Activated CD4-positive, CD25-positive, alpha-beta regulatory T cell treated with anti-CD3 and anti-CD28 coated beads, Interleukin-2, amount 50 U/mL, for 16 hours (primary cell): ENCODE measurements at places on chromosomes 4 and X.

- DNase-seq: no peak
Measured at GRCh38 chrX:15359701-15360100, 24.4 kb upstream of the PIGA start.

DNA sequence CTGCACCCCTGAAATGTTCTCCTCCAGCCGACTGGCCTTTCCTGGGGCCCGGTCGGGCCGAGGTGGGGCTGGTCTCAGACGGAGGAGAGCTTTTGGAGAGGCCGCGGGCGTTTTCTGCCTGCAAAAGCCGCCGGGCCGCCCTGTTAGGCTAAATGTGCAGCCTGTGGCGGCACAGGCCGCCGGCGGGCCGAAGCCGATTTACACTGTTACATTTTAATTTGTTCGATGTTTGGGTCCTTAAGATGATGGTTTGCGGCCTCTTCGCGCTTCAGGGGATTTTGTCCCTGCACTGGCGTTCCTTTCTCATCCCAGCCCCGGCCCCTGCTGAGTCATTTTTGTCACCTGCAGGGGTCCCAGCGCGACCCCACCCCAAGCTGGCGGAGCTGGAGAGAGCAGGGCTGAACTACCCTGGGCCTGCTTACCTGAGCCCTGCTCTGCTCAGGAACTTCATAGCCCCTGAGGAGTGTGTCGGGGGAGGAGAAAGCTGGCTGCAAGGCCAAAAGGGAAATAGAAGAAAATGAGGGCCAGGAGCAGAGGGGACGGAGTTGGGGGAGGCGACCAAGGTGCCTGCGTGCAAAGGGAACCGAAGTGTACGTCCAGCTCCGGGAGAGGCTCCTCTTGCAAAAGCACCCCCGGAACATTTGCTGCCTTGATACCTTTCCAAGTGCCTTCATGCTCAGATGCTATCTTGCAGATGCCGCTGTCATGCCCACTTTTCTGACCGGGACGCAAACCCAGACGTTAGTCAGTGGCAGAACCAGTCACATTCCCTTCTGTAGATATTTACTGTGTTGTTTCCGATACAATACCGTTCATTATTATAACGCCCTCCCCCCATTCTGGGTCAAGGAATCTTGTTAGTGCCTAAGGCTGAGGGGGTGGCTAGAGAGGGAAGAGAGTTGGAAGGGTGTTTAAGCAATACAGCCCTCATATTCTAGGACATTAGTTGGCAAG lies 977 bp upstream of the RBBP7 start:
- no peak for DNase-seq

DNA sequence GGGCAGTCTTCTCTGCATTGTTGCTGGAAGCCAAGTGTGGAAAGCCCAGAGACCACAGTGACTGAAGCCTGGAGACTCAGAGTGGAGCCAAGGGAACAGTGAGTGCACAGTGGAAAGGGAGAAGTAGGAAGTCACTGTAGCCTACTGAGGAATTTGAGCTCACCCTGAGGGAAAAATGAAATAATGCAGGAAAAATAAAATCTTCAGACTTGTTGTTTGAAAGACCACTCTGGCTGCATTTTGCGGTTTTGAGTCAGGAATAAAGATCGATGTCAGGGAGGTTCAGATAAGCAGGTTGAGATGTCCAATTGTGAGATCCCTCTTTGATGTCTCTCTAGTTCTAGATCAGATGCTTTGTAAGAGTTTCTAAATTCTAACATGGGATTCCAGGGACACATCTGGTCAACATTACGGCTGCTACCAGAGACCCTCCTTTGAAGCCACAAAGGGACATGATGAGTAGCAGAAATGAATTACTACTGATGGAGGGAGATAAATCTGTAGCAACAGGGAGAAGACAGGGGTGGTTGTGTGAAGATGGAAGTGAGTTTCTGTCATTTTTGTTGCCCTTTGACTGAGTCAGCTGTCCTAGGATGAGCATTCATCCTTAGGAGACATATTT lies 8.4 kb downstream of the ADH4 start:
- DNase-seq: no peak

DNA sequence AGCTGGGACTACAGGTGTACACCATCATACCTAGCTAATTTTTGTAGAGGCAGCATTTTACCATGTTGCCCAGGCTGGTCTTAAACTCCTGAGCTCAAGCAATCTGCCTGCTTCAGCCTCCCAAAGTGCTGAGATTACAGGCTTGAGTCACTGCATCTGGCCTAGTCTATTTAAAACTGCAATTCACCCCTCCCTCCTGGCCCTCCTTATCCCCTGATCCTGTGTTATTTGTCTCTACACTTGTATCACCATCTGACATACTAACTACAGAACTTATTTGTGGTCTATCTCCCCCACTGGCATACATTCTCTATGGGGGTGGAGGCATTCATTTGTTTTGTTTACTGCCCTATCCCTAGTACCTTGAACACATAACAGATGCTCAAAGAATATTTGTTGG lies 23.7 kb downstream of the CC2D2A start:
- no peak for DNase-seq

GRCh38 chrX:16451334-16451733 lies 198.6 kb upstream of the S100G start:
- DNase-seq: no peak

- DNase-seq: no peak
Measured at GRCh38 chr4:70741867-70742658, 20.3 kb downstream of the RUFY3 start.

DNA sequence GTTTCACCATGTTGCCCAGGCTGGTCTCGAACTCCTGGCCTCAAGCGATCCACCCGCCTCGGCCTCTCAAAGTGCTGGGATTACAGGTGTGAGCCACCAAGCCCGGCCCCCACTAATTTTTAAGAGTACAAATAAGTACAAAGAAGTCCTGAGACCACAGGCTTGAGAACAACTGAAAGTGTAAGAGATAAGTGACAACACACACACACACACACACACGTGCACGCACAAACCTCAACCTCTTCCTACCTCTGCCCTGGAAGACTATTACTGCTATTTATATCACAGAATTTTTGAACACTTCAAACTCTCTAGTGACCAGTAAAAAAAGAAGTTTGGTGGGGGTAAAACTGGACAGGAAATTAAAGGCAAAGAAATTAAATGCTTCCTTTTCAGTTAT lies 7.5 kb downstream of the KLHL15 start:
- no peak for DNase-seq

DNA sequence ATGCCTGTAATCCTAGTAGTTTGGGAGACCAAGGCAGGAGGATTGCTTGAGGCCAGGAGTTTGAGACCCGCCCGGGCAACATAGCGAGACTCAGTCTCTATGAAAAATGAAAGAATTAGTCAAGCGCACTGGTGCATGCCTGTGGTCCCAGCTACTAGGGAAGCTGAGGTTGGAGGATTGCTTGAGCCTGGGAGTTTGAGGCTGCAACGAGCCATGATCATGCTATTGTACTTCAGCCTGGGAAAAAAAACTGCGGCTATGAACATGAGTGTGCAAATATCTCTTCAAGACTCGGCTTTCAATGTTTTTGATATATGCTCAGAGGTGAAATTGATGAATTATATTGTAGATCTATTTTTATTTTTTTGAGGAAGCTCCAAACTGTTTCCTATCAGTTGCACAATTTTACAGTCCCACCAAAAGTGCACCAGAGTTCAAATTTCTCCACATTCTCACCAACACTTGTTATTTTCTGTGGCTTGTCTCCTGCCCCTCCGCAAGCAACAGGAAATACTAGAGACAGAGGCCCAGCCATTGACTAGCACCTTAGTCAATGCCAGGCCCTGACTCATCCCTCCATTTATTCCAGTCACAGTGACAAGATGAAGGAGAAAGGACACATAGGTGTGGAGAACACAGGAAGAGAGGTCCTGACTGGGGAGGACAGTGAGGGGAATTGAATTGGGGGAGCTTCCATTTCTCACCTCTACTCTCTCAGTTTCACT lies 33.1 kb upstream of the ZNF41 start:
- no peak for DNase-seq

DNA sequence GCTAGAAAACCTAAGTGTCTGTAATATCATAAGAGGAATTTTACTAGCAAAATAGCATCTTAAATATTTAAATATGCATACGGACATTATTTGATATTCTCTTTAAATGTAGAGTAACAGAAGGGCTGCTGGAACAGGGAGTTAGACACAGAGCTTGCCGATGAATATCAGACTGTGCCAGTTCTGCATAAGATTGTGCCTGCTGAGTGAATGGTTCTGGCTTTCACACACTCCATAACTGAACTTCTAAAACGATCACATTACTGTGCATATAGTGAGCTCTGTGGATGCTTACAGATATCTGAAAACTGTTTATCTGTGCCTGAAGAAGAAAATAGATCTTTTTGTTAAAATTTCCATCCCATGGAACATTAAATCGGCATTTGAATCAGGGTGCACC lies 867.4 kb upstream of the PCDH10 start:
- no peak for DNase-seq

- DNase-seq: no peak
Measured at GRCh38 chrX:10134921-10135320, 21.9 kb upstream of the CLCN4 start.

- DNase-seq: no peak
Measured at GRCh38 chr4:17786567-17786966, 5.1 kb upstream of the FAM184B start.

DNA sequence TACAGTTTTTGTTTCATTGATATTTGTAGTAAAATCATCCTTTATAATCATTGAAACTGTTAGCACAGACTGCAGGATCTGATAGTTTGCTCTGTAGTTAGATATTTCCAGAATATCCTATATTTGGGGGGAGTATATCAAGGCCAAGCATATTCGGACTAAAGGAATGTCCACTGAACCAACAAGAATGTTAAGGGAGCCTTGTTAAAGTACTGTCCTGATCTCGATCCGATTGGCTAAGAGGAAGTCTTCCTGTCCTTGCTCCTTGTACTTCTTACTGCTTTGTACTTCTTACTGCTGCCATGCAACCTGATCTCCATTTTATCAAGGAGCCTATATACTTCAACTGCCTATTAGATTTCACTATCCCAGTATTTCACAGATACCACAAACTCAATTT lies 449.3 kb downstream of the RPA4 start:
- no peak for DNase-seq

GRCh38 chrX:151030845-151031244 lies 47.7 kb downstream of the HMGB3 start:
- no peak for DNase-seq

- DNase-seq: no peak
Measured at GRCh38 chr4:22299678-22300077, 216.2 kb downstream of the ADGRA3 start.

- no peak for DNase-seq
Measured at GRCh38 chr4:169662206-169662605, 41.8 kb downstream of the CLCN3 start.

- no peak for DNase-seq
Measured at GRCh38 chrX:136369377-136369776, 68.6 kb downstream of the ADGRG4 start.

DNA sequence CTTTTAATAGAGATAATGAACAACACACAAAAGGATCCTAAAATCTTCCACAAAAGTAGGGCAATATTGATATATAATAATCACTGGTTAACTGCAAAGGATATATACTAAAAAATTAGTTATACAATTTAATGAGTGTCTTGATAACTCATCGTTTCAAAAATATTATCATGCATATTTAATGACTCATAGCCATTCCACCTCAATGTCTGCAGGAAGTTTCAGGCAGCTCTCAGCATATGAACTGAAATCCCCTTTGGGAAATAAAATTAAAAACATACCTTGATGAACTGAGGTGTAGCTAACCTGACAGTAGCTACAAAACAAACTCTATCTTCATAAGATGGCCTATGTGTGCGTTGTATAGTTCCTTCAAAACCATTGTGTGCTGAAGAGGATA lies 62.9 kb downstream of the TMEM165 start:
- DNase-seq: no peak

DNA sequence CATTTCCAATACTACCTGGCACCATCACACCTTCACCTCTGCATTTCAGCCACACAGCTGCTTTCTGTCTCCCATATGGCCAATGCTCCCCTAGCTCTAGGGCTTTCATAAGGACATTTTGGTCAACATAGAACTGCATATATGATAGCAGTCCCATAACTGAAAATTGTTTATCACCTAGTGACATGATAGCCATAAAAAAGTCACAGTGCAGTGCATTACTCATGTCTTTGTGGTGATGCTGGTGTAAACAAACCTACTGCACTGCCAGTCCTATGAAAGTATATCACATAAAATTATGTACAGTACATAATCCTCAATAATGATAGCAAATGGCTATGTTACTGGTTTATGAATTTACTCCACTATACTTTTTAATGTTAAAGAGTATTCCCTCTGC lies 221.0 kb downstream of the NAF1 start:
- DNase-seq: no peak

GRCh38 chrX:55731826-55732225 lies 14.3 kb downstream of the RRAGB start:
- DNase-seq: no peak

GRCh38 chr4:123916821-123917220 lies 520.2 kb downstream of the SPRY1 start:
- no peak for DNase-seq

GRCh38 chr4:83548151-83548905 lies 12.4 kb downstream of the GPAT3 start:
- peak; percentile 18 for DNase-seq

- no peak for DNase-seq
Measured at GRCh38 chr4:43607400-43607799, 714.9 kb downstream of the GRXCR1 start.

DNA sequence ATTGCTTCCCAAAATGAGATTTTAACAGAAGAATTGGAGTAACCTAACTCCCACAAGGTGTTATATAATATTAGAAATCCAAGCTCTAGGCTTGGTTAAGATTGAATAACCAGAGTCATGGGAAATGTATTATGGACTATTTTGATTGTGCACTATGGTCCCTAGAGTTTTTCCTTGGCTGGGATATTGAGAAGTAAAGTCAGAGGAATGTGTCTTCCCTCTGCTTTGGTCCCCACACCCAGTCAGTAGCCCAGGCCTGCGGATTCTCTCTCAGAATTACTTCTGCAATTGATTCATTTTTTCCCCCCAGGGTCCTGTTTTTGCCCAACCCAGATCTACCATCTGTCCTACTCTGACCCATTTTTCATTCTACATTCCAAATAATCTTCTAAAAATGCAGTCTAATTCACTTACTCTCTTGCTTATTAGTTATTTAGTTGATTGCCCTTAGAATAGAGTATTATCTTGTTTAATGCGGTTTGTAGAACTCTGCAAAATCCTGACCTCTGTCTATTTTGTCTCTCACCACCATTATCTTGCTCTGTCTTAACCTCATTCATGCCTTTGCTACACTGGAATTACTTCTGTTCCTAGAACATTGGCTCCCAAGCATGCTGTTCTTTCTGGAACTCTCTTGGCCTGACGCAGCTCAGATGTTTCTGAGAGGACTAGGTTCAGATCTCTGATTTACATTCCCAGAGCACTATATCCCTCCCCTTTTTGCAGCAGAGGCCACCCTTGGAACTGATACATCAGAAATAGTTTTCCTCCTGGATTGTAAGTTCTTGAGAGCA lies 23.6 kb downstream of the GUCY1A1 start:
- DNase-seq: no peak

DNA sequence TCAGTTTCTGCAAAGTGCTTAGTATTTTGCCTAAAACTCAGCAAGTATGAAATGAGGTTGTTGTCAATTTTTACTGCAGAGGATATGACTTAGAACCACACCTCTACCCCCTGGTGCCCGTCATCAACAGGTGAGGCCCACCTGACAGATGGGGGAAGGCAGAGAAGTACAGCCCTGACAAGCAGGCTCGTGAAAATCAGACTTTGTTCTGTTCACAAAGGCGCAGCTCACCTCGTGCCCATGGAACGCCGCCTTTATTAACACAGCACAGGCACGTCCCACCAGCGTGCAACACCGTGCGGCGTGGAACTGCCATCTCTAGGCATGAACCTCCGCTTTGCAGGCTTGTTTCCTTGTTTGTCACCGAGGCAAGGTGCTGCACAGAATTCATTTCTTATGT lies 13.3 kb downstream of the CYP4V2 start:
- DNase-seq: no peak
